Ascending aorta (tissue), 2 donors: ENCODE measurements at places on chromosomes 11 and 22.

DNA sequence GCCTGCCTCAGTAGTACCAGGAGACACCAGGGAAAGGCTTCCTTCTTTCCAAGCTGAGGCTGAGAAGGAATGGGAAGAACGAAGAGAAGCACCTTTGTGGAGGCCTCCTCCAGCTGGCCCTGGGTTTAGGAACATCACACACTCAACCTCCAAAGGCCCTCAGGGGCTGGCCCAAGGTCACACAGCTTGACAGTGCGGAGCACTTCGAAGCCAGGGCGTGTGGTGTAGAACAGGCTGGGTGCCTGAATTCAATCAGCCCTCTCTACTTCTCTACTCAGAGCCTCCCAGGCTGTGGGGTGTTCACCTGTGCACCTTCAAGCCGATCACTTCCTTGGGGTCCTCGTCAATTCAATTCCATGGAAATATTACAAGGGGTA, 727 bp upstream of the CSDC2 start:
- no peak for DNase-seq

- DNase-seq, result no peak
Measured at GRCh38 chr11:123185326-123185725, 9.7 kb downstream of the CLMP start.

DNA sequence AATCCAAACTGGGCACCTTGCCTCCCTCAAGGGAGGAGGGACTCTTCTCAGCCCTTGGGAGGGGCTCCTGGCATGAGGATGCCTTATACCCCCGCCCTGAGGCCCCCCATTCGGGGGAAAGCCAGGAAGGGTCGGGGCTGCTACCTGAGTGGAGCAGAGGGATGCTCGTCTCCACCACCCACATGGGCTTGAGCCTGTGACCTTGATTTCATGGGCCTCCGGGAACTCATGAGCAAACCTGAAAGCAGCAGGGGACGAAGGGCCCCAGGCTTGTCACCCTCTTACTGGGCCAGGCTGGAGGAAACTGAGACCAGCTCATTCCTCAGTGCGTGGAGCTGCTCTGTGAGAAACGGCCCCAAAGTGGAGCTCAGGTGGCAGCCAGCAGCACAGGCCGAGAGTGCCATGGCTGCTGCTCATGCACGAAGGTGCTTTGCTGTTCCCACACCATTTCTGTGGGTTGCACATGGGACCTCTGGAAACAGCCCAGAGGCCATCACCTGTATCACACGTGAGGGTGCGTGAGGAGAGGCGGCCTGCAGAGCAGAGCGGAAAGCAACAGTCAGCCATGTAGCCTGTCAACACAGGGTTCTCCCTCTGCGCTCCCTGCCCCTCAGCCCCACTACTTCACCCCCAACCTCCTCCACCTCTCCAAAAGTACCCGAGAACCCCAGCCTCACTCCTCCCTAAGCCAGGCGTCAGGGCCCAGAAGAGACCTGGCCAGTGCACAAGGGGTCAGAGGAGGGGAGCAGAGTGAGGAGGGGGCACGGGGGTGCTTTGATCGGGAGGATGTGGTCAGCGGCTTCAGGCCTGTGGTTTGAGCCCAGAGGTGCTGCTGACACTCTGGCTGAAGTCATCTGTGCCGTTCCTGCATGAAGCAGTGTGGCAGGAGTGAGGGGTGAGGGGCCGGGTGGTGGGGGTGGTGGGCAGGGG, 14.1 kb upstream of the IL2RB start:
- DNase-seq, result no peak

DNA sequence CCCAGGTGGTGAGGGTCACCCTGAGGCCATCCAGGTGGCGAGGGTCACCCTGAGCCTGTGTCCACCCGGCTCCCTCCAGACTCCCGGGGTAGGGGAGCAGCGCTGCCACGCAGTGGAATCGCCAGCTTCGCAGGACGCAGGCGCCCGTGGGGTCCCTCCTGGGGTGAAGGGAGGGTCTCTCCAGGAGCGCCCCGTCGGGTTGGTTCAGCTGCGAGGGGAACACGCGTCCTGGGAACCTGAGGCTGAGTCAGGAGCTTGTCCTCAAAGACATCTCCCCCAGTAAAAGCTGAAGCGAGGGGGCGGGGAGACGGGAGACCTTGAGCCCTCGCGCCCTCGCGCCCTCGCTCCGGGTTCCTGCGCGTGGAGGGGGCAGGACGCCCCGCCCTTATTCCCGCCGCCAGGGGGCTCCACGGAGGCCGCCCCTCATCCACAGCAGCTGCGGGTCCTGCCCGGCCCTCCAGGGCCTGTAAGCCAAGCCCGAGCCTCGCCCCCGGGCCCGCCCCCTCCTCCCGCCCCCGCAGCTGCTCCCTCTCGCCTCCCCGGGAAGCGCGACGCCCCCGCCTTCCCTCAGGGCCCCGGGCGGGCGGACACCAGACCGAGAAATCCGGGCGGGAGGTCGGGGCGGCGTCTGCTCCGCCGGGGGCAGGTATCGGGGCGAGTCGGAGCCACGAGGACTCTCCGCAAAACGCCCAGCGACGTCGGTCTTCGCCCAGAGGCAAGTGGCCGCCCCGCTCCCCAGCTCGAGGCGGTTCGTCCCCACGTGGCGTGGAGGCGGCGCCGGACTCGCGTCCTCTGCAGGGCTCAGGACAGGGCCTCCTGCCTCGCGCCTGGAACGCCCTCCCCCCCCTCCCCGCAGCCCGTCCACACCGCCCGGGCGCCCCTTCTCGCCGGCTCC, 22.8 kb downstream of the PIM3 start:
- peak; percentile 53 for DNase-seq
